ENCODE measurements at places on chromosomes 2 and 18.
A peak's percentile ranks its signal among the peaks of the same experiment; 100 is the strongest.

GRCh38 chr2:96768083-96768561, 7.4 kb downstream of the CNNM4 start:
- no peak for DNase-seq

DNA sequence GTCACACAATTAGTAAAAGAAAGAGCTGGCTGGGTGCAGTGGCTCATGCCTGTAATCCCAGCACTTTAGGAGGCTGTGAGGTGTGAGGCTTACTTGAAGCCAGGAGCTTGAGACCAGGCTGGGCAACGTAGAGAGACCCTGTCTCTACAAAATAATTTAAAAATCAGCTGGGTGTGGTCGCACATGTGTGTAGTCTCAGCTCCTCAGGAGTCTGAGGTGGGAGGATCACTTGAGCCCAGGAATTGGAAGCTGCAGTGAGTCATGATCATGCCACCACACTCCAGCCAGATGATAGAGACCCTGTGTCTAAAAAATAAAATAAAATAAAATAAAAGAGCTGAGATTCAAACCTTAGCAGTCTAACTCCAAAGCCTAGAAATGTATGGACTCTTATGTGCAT, 39.0 kb upstream of the NEDD4L start:
- DNase-seq: no peak

GRCh38 chr2:176193048-176193447, 4.6 kb downstream of the HOXD1 start:
- DNase-seq: no peak

GRCh38 chr2:237258116-237258515, 155.8 kb downstream of the COL6A3 start:
- no peak for DNase-seq

DNA sequence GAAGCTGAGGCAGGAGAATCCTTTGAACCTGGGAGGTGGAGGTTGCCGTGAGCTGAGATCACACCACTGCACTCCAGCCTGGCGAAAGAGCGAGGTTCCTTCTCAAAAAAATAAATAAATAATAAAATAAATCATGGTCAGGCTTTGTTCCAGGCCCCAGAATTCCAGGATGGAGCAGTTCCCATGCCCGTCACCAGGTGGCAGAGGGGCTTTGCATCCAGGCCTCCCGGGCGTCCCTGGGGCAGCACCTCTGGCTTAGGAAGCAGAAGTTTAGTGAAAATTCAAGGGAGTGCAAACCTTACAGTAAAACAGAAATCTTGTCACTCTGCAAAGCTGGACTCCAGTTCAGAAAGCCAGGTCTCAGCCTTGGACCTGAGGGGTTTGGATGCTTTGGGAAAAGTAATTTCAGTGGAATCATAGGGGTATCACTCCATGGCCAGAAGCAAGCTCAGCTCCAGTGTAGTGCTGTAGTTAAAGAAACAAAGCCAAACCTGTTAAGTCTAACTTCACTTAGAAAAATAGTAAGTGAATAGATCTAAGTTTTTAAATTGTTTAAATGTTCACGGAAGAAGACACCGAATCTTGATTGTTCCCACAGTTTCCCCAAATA, 512.7 kb downstream of the CMPK2 start:
- no peak for DNase-seq

DNA sequence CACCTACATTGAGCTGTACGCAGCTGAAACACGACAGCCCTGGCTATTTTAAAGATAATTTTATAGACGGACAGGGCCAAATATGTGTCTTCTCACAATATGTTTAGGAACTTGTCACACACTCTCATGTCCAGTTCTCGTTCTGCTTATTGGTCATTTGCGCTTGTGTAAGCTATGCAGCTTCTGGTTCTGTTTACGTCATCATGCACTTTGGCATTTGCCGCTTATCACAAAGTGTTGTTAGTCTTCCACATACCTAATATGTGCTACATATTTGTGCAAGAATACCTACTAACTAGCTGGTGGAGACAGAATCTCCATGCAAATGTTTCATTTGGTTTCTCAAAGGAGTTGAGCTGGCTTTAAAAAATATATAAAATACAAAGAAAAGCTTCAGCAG, 7.5 kb upstream of the ZNF516 start:
- no peak for DNase-seq

GRCh38 chr2:83725735-83726134, 733.3 kb downstream of the SUCLG1 start:
- DNase-seq: no peak

- no peak for DNase-seq
These were observed 265.4 kb upstream of the SPOPL start for GRCh38 chr2:138236142-138236541.

GRCh38 chr2:25453199-25453905, 111.6 kb upstream of the DNMT3A start:
- DNase-seq: peak; percentile 16

GRCh38 chr2:88139203-88139702, 11.4 kb upstream of the FABP1 start:
- DNase-seq: no peak

GRCh38 chr2:44768438-44769236, 172.9 kb upstream of the SIX3 start:
- no peak for DNase-seq

- DNase-seq: no peak
These were observed 80.4 kb downstream of the TNS1 start for GRCh38 chr2:217922101-217923006.

GRCh38 chr2:210557721-210558120, 1.3 kb downstream of the CPS1 start:
- no peak for DNase-seq

GRCh38 chr2:70556608-70557007, 3.0 kb upstream of the TGFA start:
- no peak for DNase-seq

DNA sequence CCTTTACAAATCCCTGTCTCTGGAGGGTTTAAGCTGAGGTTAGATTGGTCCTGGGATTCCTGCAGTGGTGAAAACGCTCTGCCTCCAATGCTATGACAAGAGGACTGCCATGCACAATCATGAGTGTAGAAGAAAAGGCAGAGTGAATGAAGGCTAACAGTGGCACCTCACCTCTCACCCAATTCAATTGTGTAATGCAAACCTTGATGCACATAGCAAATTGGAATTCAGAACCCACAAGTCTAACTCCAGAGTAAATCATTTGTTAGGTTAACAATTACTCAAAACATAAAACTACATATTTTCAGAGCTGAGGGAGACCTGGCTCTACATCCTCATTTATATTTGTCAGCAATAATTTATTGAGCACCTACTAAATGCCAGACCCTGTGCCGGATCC, 1.8 kb downstream of the TGFBRAP1 start:
- DNase-seq: no peak

DNA sequence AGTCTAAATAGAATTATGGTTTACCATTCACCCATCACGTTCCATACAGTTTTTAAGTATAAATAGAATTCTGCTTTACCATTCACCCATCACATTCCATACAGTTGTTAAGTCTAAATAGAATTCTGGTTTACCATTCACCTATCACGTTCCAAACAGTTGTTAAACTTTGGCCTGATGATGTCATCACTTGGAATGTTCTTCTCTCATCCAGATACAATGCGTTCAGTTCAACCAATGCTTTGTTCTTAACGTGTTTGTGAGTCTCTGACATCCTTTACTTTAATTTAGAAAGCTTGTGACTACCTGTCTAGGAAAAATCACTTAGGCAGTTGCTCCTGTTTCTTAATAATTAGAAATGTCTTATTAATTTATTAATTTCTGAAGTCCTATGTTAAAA, 236.3 kb upstream of the RASGRP3 start:
- DNase-seq: no peak

DNA sequence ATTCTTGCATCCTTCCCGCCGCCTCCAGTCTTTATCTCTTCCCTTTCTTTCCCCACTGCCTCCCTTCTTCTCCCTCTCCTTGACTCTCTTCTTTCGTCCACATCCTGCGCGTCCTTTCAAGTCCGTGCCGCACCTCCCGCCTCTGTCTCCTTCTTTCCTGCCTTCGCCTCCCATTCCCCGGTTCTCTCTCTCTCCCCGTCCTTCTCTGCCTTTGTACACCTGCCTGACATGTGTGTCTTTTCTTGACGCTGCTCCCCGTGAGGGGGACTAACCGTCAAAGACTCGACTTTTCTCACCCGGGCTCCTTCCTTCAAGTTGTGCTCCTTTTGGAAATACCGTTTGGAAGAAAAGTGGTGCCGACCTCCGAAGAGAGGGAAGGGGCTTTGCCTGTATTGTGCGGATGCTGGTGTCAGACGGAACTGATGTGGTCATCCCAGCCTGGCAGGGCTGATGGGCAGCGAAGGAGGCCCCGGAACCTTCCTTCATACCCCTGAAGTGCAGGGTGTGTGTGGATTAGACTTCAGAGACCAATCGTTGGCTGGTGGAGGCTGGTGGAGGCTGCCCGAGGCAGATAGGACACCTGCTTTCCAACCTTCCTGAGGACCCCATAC, 879 bp downstream of the TMEM178A start:
- DNase-seq: no peak

- no peak for DNase-seq
These were observed 41.5 kb downstream of the TANC1 start for GRCh38 chr2:159009940-159010339.

DNA sequence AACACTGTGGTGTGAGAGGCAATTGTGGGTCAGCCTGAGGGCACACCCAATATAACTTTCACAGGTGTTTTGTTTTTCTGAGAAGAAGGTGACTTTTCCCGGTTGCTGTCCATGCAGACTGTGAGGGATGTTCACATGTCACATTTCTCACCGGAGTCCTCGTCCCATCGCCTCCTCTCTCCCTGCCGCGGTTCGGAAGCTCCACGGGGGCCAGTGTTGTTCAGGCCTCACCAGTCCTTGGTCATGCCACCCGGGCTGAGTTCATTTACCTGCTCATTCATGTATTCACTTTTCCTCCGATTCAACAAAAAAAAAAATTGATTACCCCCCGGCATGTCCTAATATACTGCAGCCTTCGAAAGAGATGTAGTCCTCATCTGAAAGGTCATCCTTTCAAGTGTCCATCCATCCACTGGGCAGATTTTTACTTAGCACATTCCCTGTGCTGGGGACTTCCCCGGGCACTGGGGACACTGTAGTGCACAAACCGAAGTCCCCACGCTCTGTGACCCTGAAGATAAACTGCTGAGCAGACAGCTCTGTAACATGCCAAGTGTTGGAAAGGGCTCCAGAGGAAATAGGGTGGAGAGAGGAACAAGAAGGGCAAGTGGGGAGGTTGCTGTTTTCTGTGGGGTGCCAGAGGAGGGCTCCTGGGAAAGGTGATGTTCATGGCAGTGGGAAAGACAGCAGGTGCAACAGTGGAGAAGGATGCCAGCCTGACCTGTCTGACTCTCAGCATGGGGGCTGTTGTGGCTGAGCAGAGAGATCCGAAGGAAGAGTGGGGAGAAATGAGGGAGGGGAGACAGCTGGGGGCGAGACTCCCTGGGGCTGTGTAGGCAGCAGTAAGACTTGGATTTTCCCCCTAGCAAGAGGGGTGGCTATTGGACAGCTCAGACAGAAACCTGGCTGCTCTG, 22.4 kb downstream of the LRRFIP1 start:
- DNase-seq: no peak

GRCh38 chr2:46847726-46848412, 67.7 kb downstream of the MCFD2 start:
- no peak for DNase-seq

DNA sequence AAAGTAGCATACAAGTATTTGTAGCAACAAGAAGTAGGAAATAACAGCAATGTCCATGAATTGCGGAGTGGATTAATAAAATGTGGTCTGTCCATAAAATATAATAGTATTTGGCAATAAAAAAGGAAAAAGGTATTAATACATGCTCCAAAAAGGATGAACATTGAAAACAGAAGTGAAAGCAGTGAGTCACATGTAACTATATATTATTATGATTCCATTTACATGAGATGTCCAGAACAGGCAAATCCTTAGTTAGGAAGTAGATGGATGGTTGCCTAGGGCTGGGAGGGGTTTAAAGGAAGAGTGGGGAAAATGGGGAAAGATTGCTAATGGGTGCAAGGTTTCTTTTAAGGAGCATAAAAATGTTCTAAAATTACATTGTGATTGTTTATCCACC, 44.5 kb downstream of the CCDC74A start:
- DNase-seq: no peak

DNA sequence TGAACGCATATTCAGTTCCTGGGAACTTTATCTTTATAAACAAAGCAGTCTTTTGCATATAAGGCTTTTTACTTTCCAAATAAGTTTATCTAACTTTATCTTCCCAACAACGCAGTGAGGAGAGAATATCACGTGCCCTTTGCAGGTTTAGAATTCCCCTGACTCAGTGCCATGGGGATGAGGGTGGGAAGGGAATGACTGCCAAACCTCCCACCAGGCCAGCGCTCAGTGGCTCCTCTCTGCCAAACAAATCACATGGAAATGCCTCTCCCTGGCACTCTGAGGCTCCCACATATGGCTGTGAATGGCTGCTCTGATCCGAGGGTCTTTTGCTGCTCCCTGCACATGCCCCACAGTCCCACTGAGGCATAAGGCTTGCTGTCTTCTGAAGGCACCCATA, 158.3 kb downstream of the DNAH6 start:
- DNase-seq: no peak

DNA sequence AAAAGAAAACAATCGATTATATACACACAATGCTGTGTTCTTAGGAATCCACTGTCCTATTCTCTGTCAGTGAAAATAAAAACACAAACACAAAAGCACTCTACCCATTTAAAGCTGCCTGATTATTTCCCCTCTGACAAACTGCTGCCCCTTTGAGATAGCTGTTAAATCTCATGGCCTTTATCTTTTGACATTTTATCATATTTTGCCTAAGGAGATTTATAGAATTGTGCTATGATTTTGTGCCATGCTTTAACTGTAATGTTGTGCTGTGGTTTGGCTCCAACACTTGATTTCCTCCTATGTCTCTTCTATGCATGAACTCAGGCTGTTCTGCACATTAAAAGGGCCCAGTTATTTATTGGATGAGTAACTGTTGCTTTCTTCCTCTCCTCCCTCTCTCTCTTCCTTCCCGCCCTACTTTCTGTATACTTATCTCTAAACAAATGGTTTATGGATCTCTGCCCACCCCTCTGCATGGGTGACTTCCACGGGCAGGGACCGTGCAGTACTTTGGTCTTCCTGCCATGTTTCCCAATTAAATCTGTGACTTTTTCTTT, 1096.6 kb downstream of the TSN start:
- DNase-seq: no peak

GRCh38 chr18:22829781-22830180, 103.3 kb upstream of the RBBP8 start:
- no peak for DNase-seq

DNA sequence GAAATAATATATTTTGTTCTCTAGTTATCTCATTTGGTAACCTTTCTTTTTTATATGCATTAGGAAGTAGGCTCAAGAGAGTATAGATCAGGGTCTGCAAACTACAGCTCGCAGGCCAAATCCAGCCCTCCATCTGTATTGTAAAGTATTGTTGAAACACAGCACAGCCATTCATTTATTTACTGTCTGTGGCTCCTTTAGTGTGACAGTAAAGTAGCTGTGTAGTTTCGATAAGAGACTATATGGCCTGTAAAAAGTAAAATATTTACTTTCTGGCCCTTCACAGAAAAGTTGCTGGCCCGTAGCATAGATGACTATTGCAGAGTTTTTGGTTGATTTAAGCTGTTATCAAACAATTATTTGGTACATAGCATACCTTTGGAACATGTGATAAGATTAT, 67.6 kb downstream of the MIB1 start:
- DNase-seq: no peak
